ENCODE measurements at places on chromosomes 1 and 21.
A peak's percentile ranks its signal among the peaks of the same experiment; 100 is the strongest.

DNA sequence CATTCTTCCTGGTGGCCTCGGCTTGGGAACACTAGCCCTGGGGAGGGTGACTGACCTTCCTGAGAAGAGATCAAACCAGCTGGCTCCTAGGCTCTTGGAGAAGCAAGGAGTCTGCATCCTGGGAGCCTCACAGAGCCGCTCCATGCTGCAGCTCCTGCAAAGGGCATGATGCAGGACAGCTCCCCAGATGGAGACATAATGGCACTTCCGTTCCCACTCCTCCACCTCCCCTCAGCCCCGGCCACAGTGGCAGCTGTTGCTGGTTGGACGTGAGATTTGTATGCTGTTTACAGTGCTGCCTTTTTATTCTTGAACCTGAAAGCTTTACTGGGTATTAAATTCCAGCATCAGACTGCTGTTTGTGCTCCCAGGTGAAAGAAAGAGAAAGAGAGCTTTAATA, 83.7 kb upstream of the CTTNBP2NL start:
- no peak for DNase-seq

- no peak for DNase-seq
These were observed 47.6 kb upstream of the DMRTB1 start for GRCh38 chr1:53411541-53412152.

GRCh38 chr1:214002472-214002871, 14.7 kb downstream of the PROX1 start:
- no peak for DNase-seq

GRCh38 chr1:230422221-230422981, 3.7 kb downstream of the PGBD5 start:
- DNase-seq, result no peak

DNA sequence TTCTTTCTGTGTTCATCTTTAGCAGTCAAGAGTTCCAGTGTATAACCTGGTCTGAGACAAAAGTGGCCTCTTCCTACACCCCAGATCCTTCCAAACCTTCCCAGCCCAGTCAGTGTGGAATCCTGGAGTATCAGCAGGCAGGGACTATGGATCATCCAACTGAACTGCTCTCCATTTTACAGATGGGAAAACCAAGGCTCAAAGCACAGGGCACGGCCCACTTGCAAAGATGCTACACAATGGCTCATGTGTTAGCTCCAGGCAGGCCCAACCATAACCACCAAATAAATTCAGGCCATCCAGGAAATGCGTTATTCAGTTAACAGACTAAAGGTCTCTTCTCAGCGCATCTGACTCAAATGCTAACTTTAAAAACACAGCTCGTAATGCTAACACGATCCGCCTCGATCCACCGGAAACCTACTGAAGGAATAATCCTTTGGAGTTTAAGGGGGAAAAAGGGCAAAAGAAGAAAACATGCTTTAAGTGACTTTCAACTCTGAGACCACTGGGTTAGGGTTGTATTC, 7.1 kb downstream of the GLIS1 start:
- peak; percentile 40 for DNase-seq

- DNase-seq, result no peak
These were observed 150.8 kb downstream of the VPS13D start for GRCh38 chr1:12380326-12381249.

DNA sequence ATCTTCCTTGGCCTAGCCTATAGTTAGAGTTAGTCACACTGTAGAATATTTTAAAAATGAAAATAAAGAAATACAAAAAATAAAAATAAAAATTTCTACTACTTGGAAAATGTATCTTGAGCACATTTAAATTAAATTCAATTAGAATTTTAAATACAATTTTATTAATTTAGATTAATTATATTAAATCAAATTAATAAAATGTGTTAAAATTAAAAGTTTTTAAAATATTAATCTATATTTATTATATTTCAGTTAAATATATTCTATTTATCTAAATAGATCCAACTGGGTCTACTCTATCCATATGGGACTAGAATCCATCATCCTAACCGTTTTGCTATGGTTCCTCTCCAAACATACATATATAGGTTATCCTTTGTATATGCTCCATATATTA, 588.3 kb upstream of the TMPRSS15 start:
- no peak for DNase-seq

DNA sequence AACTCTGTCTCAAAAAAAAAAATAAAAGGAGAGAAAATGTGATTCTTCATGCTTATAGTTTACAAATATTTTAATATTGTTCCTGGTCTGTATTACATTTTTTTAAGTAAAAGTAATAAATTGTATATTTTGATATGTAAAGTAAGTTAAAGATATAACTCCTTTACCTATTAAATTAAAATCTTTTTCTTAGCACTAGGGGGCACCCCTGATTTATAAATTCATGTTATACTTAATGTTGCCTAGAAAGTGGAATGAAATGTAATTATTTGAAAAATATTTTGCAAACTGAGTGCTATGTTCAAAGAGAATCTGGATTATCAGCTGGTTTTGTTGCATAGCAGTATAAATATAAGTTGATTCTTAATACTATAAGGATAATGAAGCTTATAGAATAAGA, 49.2 kb downstream of the RALGPS2 start:
- no peak for DNase-seq

All from BJ (cell line).